NCI-H2081 treated with DMSO at 0.1 percent for 48 hours (cell line): ENCODE measurements at places on chromosomes 16 and 17.

DNA sequence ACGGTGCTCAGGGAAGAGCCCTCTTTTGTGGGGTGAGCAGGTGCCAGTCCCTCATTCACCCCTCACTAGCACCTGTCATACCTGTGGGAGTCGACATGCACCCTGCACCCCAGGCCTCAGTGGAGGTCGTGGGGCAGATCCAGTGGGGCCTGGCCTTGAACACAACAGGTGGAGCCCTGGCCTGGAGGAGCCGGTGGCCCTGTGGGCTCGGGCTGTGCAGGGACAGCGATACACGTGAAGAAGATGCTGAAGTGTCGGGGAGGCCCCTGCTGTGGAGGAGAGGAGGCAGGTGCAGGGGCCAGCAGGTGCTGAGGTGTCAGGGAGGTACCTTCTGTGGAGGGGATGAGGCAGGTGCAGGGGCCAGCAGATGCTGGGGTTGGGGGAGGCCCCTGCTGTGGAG is 31.8 kb downstream of the ZNF750 start:
- DNase-seq: no peak

- DNase-seq: no peak
These were observed 16.2 kb downstream of the ETV4 start for GRCh38 chr17:43529947-43530287.

GRCh38 chr16:24737916-24738594 is 8.6 kb downstream of the TNRC6A start:
- no peak for DNase-seq

DNA sequence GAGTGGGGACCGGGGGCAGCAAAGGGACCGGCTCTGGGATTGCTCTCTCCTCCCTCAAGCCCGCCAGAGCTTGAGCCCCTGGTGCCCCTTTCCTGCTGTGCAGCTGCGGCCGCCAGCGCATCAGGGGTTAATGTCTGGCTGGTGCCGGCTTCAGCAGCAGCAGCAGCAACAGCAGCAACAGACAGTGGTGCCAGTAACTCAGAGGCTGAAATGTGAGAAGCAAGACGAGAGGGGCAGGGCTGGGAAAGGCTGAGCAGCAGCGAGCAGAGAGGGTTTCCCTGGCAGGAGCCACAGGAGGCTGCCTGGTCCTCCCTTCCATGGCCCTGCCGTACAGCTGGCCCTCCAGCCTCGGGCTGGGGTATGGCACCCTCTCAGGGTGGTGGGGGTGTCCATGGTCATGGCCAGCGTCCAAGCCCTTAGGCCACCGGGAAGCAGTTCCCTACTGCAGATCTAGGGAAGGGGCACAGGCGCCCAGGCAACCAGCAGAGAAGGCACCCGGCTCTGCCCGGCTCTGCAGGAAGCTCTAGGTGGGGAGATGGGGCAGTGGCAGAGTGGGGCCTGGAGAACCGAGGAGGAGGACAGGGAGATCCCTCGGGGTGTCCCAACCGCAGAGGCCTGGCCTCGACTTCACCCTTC is 21.1 kb upstream of the TFAP4 start:
- no peak for DNase-seq

DNA sequence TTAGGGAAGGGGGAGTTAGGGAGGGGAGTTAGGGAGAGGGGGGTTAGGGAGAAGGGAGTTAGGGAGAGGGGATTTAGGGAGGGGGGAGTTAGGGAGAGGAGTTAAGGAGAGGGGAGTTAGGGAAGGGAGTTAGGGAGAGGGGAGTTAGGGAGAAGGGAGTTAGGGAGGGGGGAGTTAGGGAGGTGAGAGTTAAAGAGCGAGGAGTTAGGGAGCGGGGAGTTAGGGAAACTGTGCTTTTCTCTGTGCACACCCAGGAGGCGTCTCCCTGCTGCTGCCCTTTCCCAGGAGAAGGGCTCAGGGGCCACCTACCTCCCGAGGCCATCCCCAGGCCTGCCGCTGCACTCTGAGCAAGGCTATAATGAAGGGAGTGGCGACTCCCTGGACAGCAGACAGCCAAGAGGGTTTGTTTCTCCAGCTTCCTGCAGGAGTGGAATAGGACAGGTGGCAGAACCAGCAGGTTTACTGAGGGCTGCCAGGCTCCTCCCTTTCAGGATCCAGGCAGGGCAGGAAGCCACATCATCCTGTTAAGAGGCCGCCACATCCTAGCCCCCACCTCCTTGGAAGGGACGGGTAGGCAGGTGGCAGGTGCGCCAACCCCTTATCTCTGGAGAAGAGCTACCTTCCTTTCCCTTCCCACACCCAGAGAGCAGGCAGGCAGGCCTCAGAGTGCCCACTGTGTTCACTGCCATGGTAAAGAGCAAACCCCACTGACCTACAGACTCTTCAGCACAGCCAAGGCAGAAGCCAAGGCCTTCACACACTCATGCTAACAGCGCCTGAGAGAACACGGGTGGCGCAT is 4.3 kb downstream of the CANT1 start:
- peak; percentile 86 for DNase-seq

DNA sequence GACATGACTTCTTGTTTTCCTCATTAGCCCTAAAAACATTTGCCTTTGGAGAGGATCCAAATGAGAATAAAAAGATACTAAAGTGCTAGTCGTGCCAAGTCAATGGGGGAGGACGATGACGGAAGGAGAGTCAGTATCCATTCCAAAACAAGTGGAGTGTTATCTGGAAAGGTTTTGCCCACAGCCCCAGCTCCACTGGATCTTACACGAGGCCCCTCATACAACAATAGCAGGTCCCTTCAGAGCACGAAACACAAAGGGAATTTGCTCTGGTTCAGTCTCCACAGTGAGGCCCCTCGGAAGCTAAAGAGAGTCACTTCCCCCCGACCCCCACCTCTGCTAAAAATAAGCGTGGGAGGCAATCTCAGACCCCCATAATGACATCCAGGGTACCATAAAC is 496.9 kb upstream of the ZFHX3 start:
- no peak for DNase-seq

DNA sequence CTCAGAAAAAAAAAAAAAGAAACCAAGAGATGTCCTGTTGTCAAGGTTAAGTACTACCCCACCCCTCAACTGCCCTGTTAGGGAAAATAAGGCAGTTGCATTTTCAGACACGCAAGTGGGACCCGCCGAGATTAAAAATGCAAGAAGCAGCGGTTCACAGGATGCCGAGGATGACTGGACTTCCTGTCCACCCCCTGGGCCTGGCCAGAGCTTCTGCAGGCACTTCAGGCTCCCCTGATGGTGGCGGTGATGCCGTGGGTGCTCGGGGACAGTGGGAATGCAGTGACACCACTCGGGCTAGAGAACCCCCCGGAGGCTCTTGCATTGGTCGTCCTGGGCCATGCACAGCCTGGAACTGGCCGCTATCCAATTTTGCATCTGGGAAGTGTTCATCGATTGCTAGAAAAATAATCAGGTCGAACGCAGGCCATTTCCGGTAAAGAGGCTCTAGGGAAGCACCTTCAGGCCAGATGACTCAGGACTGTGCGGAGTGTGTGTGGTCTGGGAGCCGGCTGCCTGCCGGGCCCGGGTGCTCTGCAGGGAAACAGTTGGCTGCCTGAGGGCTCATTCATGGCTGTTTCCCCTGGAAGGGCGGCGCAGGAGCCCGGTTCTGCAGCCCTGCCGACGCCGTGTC is 13.4 kb upstream of the CRISPLD2 start:
- DNase-seq: no peak

GRCh38 chr16:64627781-64628180 is 494.1 kb downstream of the CDH11 start:
- no peak for DNase-seq

DNA sequence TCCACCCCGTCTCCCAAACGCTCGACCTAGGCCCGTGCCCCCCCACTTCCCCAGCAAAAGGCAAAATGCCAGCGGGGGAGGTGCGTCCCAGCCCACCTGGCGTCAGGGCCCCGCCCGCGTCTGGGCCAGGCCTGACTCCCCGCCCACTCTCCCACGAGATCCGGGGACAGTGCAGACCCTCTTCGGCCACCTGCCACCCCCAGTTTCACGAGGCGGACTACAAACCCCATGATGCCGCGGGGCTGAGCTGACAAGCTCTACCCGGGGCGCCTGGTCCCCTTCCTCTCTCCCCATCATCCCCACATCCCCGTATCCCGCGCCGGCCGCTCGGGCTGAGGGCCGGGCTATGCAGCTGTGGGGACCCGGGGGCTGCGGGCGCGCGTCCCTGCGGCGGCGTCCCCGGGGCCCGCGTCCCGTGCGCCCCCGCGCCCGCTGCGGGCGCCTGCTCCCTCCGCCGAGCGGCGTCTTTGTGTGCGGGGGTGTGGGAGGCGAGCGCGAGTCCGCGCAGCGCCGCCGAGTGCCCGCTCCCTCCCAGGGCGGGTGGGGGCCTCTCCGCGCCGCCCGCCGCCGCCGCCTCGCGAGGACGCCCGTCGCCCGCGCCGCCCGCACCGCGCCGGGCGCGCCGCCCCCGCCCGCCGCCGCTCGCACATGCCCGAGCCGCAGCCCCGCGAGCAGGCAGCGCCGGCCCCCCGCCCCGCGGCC is at the start of gene ANKRD13B:
ANKRD13B (plus strand) TSS at position 283 of the 702 bp plus-strand sequence. CDS start 490 bp downstream, outside the sequence.
- no peak for DNase-seq

- DNase-seq: no peak
These were observed 14.6 kb downstream of the NUDT7 start for GRCh38 chr16:77736879-77737278.

DNA sequence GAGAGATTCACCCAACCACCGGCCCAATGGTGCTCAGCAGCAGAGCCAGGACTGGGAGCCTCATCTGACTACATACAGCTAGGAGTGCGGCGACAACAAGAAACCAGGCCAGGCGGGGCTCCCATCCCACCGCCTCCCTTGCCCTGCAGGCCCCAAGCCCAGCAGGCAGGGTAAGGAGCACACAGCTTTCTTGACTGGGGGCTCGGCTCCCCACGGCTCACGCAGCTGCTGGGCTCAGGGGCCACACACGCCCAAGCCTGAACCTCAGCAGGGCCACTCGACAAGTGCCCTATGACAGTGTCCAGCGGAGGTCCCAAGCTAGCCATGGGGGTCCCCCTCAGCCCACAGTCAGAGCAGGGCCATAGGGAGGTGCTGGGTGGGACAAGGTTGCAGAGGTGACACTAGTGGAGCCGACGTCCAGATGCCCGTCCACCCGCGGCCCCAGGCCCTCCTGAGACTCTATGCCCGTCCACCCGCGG is 13.7 kb downstream of the PIEZO1 start:
- no peak for DNase-seq

GRCh38 chr16:55203570-55203969 is 120.4 kb upstream of the IRX6 start:
- DNase-seq: no peak

DNA sequence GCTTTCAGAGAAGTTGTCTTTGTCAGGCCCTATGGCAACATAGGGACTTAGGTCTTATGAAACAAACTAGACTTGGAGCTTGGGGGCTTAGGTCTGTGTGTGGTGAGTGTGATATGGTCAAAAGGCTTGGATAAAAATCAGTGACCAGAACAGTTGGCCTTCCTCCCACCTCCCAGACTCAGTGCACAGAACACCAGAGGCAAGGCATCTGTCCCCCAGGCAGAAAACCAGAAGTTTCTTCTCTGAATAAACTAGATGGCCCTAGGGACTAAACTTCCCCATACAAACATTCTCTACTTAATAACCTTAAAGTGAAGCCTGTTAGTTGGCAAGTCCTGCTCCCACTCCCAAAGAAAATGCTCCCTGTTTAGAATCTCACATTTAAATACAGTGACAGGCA is 39.2 kb upstream of the PMFBP1 start:
- DNase-seq: no peak

DNA sequence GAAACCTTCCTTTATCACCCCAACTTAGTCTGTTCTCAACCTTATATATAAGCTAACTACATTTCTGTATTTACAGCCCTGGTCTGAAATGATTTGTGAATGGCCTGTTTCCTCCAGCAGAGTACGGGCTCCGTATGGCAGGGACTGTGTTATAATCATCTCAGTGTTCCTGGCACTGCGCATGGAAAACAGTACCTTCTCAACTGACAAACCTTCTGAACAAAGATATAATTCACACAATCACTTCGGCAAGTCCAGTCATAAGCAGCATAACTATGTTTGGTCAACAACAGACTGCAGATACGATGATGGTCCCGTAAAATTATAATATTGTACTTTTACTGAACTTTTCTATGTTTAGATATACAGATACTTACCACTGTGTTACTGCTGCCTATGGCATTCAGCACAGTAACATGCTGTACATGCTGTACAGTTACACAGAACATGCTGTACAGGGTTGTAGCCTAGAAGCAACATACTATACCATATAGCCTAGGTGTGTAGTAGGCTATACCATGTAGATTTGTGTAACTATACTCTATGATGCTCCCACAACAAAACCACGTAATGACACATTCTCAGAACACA is 30.0 kb downstream of the ANKFY1 start:
- DNase-seq: no peak

GRCh38 chr16:26905336-26905735 is 161.4 kb upstream of the C16orf82 start:
- DNase-seq: no peak

- DNase-seq: no peak
These were observed 113.4 kb downstream of the ENGASE start for GRCh38 chr17:79188048-79188447.

DNA sequence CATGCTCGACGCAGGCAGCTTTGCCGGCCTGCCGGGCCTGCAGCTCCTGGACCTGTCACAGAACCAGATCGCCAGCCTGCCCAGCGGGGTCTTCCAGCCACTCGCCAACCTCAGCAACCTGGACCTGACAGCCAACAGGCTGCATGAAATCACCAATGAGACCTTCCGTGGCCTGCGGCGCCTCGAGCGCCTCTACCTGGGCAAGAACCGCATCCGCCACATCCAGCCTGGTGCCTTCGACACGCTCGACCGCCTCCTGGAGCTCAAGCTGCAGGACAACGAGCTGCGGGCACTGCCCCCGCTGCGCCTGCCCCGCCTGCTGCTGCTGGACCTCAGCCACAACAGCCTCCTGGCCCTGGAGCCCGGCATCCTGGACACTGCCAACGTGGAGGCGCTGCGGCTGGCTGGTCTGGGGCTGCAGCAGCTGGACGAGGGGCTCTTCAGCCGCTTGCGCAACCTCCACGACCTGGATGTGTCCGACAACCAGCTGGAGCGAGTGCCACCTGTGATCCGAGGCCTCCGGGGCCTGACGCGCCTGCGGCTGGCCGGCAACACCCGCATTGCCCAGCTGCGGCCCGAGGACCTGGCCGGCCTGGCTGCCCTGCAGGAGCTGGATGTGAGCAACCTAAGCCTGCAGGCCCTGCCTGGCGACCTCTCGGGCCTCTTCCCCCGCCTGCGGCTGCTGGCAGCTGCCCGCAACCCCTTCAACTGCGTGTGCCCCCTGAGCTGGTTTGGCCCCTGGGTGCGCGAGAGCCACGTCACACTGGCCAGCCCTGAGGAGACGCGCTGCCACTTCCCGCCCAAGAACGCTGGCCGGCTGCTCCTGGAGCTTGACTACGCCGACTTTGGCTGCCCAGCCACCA is 9.7 kb downstream of the VASN start:
- no peak for DNase-seq

- DNase-seq: no peak
These were observed 42.1 kb upstream of the GPRC5B start for GRCh38 chr16:19926449-19927390.
